Urinary bladder (tissue), 4 donors: ENCODE measurements at places on chromosomes 2 and 18.

- DNase-seq, result no peak
These were observed 58.4 kb upstream of the GREB1L start for GRCh38 chr18:21183670-21184069.

GRCh38 chr2:241673797-241674725 is 12.6 kb downstream of the DTYMK start:
- DNase-seq, result no peak

GRCh38 chr2:65228263-65228750 is 676 bp downstream of the ACTR2 start:
- DNase-seq, result peak; percentile 31

GRCh38 chr18:23058746-23059415 is 76.4 kb upstream of the CABLES1 start:
- DNase-seq, result no peak

DNA sequence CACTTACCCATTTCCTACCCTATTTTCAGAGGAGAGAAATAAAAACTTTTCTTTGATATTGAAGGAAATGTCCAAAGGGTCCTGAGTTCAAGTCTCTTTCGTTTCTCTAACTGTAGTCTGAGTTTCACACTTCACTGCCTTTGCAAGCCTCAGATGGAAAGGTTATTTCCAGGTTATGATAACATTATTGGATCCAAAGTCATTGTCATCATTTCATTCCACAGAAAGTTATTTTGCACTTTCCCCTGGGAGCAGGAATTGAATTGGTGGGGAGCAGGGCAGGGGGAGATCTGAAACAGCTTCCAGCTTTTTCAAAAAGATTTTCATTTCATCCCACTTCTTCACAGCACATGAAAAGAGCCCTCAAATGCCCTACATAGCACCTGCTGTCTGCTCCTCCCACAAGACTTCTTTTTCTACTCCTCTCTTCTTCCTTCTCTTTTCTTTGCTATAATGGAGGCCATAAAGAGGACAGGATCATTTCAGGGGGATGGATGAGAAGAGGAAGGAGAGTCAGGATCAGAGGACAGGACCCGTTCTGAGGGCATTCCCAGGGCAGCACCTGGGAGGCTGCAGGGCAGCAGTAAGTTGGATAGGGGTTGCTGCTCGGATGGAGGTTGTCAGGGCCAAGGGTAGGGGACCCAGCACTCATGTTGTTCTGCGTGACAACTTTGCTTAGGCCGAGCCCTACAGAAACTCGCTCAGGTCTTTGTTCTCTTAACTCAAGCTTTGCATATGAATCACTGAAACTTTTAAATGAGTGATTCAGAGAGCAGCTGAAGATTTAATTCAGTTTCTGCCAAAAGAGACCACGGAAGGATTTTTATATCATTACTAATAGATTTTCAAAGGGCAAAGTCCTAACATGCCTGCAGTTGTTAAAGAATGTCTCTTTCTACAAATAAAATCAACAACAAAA is 11.4 kb upstream of the GALNT5 start:
- no peak for DNase-seq

GRCh38 chr2:51027968-51028367 is 4.0 kb downstream of the NRXN1 start:
- DNase-seq, result no peak

GRCh38 chr18:78699499-78699898 is 280.1 kb upstream of the SALL3 start:
- no peak for DNase-seq

- DNase-seq, result no peak
These were observed 31.7 kb downstream of the ONECUT2 start for GRCh38 chr18:57466745-57467409.

- DNase-seq, result no peak
These were observed 406.1 kb upstream of the SOX11 start for GRCh38 chr2:5285872-5286769.

DNA sequence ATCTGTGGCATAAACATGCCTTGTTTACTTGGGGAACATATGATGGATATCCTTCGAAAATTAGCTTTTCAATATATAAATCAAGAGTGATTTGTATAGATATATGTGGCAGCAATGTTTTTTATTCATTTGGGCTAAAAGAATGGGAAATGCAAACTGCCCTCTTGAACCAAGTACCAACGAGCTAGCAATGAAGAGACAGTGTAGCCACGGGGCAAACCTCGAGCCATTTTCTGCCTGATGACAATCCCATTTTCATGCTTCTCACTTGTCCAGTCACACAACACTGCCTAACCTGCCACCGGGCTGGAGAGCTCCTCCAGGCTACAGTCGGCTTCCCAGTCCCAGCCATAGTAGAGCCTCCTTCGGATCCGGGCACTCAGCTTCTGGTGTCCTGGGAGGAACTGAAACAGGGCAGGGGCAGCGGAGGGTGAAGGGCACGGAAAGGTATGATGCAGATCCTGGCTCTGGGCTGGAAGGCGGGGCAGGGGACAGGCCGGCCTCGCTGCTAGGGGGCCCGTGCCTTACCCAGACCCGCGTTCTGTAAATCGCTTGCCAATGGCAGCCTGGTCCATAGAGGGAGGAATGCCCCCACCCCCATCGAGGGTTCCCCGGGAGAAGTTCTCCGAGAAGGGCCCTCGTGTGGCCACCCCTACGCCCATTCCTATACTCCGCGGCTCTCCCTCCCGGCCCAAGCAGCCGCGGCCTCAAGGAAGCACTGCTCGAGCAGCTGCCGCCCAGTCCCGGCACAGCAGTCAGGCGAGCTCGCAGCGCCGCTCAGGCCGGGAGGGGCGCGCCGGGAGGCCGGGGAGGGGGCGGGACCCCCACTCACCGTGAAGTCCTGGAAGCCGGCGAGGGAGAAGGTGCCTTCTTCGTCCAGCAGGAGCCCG is 552 bp downstream of the CNPPD1 start:
- no peak for DNase-seq

GRCh38 chr18:37394610-37394965 is 171.0 kb downstream of the CELF4 start:
- DNase-seq, result no peak

- DNase-seq, result no peak
These were observed 338.3 kb upstream of the NT5C1B start for GRCh38 chr2:18927525-18928232.

GRCh38 chr2:223469270-223470046 is 132.7 kb downstream of the SCG2 start:
- DNase-seq, result peak; percentile 8

- DNase-seq, result no peak
These were observed 43.1 kb upstream of the PTH2R start for GRCh38 chr2:208363485-208363884.

GRCh38 chr2:33069894-33070651 is 123.3 kb downstream of the LTBP1 start:
- no peak for DNase-seq

GRCh38 chr18:10051877-10052631 is 138.2 kb downstream of the VAPA start:
- peak; percentile 76 for DNase-seq

DNA sequence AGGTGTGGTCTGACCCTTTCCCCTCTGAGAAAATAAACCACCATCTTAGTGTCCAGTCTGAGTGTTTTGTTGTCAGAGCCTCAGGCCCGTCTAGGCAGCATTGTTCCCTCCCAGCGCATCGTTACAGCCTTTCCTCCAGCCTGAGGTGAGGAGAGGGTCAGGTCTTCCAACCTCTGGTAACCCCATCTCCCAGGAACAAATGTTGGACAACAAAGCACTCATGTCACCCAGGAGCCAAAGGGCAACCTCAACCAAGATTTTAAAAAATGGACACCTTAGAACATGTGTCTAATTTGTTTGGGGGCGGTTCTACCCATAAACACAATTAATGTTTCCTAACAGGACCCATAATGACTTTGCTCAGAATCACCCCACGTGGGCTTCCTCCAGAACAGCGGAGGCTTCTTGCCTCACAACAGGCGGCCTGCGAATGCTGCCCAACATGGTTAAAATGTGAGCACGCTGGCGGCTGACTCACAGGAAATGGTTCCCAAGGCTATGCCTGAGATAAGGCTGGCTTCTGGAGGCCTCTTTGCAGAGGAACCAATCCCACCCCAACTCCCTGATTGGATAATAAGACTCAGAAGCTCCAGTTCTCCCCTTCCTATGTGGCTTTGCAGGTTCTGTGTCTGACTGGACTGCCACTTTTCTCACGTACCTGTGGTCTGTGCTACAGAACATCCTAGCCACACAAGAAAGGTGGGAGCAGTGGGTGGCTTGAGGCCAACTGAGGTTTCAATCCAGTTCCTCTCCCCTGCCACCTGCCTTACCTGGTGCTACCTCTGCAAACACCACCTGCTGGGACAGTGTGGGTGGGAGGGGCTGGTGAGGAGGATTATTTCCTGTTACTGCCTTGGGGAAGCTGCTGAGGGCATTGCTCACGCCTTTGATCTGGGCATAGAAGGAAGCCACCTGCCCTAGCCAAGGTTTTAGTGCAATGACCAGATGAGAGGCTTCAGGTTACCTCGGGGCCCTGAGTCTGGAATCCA is 108.8 kb downstream of the B3GNT2 start:
- no peak for DNase-seq

GRCh38 chr2:68987021-68987503 is 12.6 kb downstream of the GKN1 start:
- no peak for DNase-seq

DNA sequence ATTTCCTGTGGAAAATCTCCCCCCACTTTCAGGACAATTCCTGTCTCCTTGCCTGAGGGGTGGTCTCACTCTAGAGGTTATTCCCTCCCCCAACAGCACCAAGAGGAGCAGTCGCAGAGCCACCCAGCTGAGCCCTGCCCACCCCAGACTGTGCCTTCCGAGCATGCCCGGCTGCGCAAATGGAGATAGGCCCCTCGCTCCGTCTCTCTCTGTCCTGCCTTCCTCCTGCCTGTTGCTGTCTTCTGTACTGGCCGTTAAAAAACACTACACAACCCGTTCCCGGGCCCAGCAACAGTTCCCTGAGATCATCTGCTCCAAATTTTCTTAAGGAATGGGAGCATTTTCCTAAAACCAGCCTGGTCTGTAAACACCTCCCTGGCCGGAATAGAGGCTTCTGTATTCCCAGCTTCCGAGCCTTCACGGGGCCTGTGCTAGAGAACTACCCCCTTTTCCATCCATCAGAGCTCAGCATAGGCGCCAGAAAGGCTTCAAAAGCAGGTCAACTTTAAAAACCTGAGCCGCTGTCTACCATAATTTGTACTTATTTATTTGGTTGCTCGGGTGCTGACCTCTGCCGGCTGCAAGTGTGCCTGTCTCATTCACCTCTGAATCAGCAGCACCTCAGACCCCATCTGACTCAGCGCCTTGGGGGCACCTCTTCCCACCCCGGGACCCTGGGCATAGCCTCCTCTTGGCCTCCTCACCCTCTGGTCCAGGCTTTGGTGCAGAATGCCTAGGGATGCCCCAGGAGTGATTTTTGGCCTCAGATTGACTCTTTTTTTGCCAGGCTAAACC is 159.4 kb downstream of the PXDN start:
- no peak for DNase-seq

GRCh38 chr2:238100049-238100820 is at the start of gene ESPNL:
Gene ESPNL (plus strand): TSS chr2:238100340. CDS start chr2:238100420, 80 bp downstream.
- DNase-seq, result no peak

GRCh38 chr2:140512106-140512505 is 1618.7 kb downstream of the LRP1B start:
- no peak for DNase-seq

- no peak for DNase-seq
These were observed 472 bp downstream of the CNOT11 start for GRCh38 chr2:101253013-101253702.

GRCh38 chr2:44237221-44237620 is 38.1 kb upstream of the SLC3A1 start:
- DNase-seq, result no peak

DNA sequence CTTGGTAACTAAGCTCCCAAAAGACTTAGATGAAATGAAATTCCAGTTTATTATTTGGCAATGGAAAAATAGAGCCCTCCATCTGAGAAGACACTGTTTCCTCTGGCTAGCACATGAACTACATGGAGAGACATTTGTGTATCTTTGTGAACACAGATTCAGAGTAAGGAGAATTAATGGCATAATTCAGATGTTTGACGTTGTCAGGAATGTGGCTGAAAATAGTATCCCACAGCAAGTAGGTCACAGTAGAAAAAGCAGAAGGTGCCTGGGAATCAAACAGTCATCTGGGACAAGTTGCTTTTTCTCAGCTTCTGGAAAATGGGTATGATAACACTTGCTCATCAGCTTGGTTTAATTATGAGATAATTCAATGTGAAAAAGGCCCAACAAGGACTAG is 288.6 kb downstream of the PTPRM start:
- DNase-seq, result no peak

DNA sequence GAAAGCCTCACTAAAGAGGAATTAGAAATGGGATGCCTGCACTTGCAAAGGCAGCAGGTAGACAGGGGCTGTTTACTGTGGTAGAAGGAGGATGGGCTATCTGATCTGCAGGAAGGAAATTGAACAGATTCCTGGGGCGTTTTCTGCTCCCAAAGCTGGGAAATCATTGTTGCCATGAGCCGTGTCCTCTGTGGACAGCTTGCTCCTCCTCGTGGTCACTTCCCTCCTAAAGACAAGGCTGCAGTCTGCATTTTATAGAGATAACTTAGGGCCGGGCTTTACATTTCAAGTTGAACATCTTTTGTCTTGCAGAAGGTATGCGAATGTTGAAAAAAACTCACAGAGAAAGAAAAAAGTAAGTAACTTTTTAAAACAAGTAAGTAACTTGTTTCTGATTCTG is 50.9 kb downstream of the DCDC2C start:
- DNase-seq, result no peak

GRCh38 chr2:233807215-233807865 is 29.2 kb downstream of the MROH2A start:
- DNase-seq, result no peak

DNA sequence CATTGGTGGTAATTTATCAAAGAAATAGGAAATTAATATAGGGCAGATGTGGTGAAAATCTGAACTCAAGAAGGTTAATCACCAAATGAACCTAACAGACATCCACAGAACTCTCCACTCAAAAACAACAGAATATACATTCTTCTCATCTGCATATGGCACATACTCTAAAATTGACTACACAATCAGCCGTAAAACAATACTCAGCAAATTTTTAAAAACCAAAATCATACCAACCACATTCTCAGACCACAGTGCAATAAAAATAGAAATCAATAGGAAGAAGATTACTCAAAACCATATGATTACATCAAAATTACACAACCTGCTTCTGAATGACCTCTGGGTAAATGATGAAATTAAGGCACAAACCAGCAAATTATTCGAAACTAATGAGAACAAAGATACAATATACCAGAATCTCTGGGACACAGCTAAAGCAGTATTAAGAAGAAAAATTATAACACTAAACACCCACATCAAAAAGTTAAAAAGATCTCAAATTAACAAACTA is 31.0 kb downstream of the RBM43 start:
- DNase-seq, result no peak

DNA sequence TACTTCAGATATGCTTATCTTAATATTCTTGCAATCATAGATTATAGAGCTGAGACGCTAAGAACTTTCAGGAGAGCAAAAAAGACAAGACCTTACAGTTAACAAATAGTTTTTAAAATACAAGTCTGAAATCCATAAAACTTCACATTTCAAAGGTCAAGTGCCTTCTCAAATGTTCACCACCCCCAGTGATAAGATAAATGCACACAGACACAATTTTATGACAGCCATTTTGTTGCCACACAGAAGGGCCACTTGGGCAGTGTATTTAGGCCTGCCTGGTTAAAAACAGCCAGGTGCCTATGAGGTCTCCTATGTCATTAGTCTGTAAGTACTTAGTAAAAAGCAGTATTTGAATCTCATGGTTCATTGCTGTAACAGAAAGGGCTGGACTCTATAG is 8.1 kb upstream of the PSTPIP2 start:
- DNase-seq, result no peak

- no peak for DNase-seq
These were observed 40.1 kb upstream of the PTH2R start for GRCh38 chr2:208366215-208367127.
